ENCODE measurements at places on chromosomes 1 and 21.

- no peak for DNase-seq
Observed at GRCh38 chr1:211132721-211133392, 1.1 kb downstream of the KCNH1 start.

- DNase-seq: no peak
Observed at GRCh38 chr1:211503542-211503941, 11.6 kb upstream of the RD3 start.

- DNase-seq: no peak
Observed at GRCh38 chr1:9250411-9251381, 16.1 kb downstream of the H6PD start.

GRCh38 chr1:218499011-218499691, 154.0 kb downstream of the TGFB2 start:
- peak; percentile 92 for DNase-seq

DNA sequence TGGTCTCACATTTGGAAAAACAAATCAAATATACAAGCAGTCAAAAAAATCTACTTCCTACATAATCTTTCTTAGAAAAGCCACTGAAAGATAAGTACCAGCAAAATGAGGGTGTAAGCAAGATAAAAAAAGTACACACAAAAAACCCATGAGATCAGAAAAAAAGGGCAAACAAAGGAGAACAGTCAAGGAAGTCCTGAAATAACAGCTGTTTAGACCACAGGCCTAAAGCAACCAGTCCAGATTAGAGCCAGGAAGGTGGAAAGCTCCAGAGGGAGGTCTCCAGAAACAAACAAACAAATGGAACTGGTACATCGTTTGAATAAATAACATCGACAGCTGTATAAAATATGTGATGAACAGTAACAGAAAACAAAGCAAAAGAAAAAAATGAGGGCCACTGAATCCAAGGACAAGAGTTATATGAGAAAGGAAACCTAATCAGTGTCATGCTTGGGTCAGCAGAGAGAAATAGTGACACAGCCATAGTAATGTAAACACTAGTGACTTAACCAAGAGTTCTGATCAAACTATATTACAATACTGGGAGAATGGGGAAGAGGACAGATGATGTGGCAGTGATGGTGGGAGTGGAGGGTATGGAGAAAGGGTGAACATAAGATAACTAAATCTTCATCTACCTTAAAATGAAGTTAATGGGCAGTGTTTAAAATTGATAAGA, 67.5 kb downstream of the NVL start:
- DNase-seq: no peak

- no peak for DNase-seq
Observed at GRCh38 chr1:86757272-86757984, 53.1 kb downstream of the SH3GLB1 start.

DNA sequence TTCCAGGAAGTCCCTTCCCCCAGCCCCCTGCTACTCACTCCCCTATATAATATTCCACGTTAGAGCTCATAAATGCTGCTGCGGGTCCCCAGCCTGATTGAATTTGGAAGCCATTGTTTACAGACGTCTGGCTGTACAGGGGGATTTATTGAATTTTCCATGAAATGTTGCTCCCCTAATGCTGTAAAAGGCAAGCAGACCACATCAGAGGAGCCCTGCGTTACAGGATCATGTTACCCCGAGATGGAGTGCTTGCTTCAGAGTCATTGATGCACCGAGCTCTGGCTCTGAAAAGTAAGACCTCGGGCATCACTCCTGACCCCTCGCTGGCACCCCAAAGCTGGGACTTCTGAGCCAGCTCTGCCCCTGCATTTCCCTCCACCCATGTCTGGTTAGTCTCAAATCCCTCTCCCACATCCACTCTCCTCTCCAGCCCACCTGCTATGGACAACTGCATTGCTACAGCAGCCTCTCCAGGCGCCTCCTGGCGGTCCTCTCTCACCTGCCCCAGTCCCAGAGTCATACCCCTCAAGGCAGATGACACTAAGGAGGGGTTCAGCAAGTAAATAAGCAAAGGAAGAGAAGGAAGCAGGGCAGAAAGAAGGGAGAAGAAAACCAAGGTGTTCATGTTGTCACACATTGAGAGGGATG, 127.8 kb downstream of the TMEM53 start:
- no peak for DNase-seq

GRCh38 chr1:69406244-69406643, 161.5 kb upstream of the LRRC7 start:
- DNase-seq: no peak

DNA sequence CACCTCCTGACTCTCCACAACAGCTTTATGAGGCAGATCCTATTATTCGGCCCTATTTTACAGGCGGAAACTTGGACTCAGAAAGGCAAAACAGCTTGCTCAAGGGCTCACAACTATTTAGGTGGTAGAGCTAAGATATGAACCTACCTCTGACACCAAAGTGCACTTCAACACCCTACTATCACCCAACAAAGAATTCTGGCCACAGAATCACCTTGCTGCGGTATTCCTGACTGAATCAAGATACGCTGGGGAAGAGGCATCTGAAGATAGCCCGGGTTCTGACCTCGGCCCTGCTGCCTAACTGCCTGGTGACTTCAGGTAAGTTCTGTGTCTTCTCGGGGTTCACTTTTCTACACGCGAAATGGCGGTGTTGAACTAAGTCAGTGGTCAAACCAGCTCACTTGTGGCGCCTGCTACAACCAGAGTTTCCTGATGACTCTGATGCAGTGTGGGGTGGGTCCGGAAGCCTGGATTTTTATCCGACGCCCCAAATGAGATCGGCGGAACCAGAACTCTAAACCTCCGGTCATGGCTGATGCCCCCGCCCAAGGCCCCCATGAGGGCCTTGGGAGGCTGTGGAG, 608 bp downstream of the PEF1 start:
- DNase-seq: no peak

- DNase-seq: no peak
Observed at GRCh38 chr21:38145104-38145503, 111.7 kb upstream of the KCNJ15 start.

DNA sequence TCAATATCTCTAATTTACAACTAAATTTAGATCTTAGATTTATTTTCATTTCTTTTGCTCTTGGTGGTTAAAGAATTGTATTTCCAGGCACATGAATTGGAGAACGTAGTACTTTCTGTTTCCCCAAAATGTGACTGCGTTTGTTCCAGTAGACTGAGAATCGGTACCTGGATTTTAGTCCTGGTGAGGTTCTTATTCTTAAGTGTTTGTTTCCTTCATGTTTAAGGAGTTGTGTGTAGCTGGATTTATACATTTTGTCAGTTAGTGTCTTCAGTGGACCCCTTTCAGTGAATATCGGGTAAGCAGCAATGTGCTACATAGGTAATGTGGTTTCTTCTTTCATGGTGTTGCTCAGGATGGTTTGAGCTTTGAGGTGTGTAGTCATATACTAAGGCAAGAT, 6.8 kb downstream of the MIER1 start:
- DNase-seq: no peak

DNA sequence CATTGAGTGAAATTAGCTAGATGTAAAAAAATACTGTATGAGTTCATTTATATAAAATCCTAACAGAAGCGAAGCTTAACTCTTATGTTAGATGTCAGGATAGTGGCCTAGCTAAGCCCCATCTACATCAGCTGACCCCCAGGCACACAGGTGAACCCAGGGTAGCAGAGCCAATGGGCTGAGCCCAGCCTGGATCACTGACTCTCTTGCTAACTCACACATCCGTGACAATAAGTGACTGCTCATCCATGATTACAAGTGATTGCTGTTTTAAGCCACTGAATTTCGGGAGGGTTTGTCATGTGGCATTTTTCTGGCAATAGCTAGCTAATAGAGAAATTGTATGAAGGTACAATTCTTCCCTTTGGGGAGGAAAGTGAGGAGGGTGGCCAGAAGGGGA, 55.2 kb upstream of the COG2 start:
- DNase-seq: no peak

GRCh38 chr1:20729990-20730689, 2.4 kb downstream of the SH2D5 start:
- DNase-seq: no peak

- peak; percentile 64 for DNase-seq
Observed at GRCh38 chr1:205458777-205459566, 3.1 kb upstream of the BLACAT1 start.

- DNase-seq: peak; percentile 39
Observed at GRCh38 chr21:45972353-45972715, 9.2 kb upstream of the COL6A1 start.

- DNase-seq: peak; percentile 35
Observed at GRCh38 chr21:37784591-37785318, 131.5 kb downstream of the KCNJ6 start.

DNA sequence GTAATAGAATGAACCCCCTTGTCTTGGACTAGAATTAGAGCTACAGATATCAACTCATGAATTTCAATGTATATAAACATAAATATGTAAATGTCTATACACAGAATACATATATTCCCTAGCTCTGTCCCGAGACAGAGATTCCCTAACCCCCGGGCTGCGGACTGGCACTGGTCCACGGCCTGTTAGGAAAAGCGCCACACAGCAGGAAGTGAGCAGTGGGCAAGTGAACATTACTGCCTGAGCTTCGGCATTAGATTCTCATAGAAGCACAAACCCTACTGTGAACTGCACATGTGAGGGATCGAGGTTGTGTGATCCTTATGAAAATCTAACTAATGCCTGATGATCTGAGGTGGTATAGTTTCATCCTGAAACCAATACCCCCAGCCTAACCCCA, 51.2 kb downstream of the PIK3R3 start:
- DNase-seq: no peak

DNA sequence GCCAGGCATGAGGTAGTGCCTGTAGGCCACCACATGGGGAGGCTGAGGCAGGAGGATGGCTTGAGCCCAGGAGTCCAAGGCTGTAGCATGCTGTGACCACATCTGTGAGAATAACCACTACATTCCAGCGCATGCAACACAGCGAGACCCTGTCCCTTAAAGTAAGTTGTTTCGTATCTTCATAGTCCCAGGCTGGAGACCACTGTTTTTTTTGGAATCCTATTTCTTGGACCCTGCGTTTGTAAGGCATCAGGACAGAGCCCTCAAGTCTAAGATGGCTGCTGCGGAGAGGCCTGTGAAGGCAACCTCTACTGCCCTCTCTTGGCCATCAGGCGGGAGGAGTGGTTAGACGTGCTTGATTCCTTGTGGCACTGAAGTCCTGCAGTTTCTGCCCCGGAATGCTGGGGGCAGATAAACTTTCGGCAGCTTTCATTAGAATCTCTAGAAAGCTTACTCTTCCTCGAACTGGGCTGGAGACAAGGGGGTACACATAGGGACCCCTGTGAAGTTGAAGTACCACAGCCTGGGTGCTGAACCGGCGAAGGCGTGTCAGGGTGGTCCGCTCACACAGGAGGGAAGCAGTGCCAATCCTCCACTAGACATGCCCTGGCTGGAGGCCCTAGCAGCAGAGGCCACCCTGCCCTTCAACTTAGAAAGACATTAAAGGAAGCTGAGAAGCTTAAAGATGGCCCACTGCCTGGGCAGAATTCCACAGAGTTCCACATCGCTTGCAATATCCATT, 36.6 kb downstream of the RABIF start:
- DNase-seq: peak; percentile 62

DNA sequence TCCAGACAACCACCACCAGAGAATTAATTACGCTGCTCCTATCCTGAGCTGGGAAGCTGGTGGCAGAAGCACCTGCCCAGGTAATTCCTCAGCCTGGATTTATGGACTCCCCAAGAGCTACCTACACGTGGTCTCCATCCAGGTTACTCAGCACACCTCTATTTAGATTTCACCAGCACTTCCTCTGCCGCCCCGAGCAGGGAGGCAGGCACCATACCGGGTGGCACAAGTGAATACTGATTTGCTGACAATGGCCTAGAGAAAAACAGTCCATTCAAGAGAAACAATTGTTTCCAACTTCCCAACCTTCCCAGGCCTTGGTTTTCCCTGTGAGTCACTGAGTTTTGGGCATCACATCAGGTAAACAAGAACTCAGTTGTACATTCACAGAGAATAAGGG, 134.3 kb downstream of the MATN1 start:
- no peak for DNase-seq

DNA sequence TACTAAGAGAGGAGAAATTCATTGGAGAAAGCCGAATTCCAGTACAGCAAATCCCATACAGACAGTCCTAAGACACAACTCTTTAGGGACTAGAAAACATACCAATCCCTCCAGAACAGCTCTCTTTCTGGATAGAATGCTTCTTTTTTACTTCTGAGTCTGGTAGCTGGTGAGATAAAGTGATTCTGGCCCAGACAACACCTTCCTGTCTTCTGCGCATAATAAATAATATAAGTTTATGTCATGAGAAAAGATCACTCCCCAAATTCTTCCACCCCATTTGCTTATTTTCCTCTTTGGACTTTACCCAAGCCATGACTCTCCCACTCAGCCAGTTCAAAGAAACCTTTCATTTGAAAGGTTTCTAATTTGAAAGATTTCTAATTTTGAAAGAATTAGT, 98.4 kb downstream of the EDEM3 start:
- no peak for DNase-seq

DNA sequence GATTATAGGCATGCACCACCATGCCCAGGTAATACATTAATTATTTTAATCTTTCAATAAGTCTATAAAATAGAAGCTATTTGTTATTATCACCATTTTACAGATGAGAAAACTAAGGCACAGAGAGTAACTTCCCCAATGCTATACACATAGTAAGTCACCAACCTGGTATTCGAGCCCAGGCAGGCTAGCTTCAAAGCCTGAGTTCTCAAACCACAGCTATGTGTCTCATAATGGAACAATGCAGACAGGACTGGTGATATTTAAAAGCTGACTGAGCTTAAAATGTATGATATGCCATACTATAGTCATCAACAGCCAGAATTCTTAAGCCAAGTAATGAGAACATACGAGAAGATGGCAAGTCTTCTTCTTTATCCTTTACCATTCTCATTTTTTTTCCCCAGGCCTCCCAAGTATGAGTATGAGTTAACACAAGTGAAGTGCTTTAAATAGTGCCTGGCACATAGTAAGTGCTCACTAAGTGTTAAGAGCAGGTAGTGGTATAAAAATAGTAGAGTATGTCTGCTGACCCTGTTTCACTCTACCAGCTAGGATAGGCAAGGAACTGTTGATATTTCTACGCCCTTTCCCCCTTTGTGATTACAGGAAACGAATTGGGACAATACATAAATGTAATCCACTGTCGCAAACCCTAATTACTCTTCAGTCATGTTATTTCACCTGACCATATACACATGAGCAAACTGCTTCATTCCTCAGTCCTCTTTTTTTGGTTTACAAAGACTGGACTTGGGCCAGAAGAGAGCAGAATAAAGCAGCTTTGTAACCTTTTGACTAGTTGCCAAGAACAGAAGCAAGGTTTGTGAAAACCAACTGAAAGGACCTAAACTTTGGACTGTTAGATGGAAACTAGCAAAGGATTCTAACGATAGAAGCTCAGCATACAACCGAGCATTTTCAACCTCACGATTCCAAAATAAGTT, 9.5 kb downstream of the EYA3 start:
- peak; percentile 82 for DNase-seq

DNA sequence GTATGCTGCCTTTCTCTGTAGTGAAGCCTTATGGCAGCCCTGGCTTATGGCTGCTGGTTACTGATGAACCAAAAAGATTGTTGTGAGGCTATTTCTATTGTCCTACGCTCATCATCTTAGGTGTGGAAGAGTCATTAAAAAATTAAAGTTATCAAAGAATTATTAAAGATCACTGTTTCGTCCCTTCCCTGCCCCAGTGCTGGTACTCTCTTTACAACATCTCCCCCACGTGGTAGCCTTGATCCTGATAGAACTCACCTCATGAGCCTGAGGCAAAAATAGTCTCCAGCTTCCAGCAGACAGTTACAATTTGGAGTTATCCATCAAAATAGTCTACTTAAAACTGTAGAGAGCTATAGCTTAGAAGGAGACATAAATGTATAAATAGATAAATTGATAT, 201.5 kb downstream of the S1PR1 start:
- DNase-seq: peak; percentile 4

- peak; percentile 48 for DNase-seq
Observed at GRCh38 chr1:9426291-9426711, 113.0 kb upstream of the SLC25A33 start.

- DNase-seq: no peak
Observed at GRCh38 chr1:109193653-109194590, 19.8 kb upstream of the SARS1 start.

Data from fibroblast of upper back skin (primary cell).